ENCODE measurements at places on chromosomes 16 and 17.

DNA sequence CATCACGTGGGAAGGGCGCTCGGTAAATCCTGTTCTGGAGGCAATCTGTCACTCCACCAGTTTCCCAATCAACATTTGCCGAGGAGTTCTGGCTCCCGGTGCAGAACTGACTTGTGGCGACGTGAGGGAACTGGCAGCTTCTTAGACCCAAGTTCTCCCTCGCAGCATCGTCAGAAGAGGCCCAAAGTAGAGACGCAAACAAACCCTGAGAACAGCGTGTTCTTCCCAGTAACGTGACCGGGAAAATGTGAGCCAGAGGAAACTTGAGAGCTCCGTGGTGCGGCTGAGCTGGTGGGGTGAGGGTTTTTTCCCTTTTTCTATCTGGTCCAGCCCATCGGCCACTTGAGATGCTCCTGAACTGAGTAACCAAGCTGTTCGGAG, 158.9 kb upstream of the CACNG5 start:
- no peak for DNase-seq

- no peak for DNase-seq
Observed at GRCh38 chr17:33233811-33234177, 59.3 kb downstream of the ASIC2 start.

GRCh38 chr17:76132574-76133338, 8.3 kb downstream of the FOXJ1 start:
- no peak for DNase-seq

GRCh38 chr16:88758227-88758943, 26.6 kb downstream of the PIEZO1 start:
- DNase-seq, result no peak

DNA sequence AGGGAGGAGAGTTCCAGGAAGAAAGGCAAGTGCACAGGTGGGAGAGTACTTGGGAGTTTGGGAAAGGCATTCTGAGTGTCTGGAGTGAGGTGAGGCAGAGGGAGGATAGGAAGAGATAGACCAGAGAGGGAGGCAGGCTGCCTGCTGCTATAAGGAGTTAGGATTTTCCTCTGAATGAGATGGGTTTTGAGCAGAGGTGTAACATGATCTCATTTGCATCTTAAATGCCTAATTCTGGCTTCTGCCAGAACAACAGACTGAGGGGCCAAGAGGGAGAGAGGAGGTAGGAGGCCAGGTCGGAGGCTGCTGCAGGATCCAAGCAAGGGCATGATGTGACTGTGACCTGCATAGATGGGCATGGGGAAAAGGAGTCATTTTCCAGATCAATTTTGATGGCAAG, 31.5 kb upstream of the IRX6 start:
- no peak for DNase-seq

DNA sequence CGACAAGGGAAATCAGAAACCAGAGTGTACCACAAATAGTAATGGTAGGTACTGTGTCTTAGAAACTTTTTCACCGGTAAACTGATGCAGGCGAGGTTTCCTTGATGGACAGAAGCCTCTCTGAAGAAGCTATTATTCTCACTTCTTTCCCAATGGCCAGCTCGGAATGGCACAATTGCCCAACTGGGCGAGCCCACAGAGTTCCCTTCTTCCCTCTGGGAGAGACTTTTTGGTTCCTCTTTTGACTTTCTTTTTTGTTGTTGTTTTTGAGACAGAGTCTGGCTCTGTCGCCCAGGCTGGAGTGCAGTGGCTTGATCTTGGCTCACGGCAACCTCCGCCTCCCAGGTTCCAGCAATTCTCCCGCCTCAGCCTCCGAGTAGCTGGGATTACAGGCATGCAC, 16.9 kb downstream of the SLC43A2 start:
- DNase-seq, result no peak

- no peak for DNase-seq
Observed at GRCh38 chr17:79541056-79541850, 69.6 kb downstream of the RBFOX3 start.

DNA sequence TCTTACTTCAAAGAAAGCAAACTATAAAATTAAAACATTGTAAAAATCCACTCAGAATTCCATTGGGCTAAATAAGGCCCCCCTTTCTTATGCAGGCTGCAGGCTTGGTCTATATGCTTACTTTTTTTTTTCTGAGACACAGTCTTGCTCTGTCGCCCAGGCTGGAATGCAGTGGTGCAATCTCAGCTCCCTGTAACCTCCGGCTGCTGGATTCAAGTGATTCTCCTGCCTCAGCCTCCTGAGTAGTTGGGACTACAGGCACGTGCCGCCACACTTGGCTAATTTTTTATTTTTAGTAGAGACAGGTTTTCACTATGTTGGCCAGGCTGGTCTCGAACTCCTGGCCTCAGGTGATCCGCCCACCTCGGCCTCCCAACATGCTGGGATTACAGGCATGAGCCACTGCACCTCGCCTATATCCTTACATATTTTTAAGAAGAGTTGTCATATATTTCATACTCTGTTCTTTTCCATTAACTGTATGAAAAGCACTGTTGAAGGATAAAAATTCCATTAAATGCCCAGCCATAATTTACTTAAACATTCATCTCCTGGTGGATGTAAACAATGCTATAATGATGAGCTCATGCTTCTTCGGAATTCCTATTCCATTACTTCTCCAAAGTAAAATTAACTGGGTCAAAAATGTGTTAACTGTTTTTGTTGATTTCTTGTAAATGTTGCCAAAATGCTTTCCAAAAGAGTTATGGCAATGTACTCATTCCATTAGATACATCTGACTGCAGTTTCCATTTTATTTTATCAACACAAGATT, 17.8 kb downstream of the SNN start:
- no peak for DNase-seq

DNA sequence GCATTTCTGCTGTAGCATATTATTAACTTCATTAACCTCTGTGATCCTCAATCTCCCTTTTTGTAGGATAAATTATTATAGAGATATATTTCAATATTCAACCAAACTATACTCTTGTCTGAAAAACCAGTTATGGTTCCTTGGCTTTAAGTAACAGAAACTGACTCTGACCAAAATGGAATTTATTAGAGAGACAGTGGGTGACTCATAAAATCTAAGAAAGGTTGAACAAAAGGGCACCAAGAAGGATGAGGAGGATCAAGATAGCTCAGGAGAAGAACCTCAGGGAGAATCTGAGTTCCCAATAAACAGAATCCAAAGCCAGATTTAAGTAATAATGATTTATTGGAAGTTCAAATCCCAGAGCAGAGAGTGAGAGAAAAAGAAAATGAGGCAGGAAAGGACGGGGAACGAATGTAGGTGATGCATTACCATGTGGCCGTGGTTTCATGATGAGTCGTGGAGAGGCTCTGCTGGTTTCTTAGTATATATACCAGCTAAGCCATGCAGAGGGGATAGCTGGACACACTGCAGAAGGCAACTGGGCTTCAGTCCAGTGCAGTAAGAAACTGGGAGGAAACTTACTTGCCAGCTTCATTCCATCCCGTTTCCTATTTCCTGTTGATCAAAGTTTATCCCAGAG, 151.5 kb upstream of the GOT2 start:
- no peak for DNase-seq

- no peak for DNase-seq
Observed at GRCh38 chr17:34562387-34562786, 17.0 kb upstream of the TMEM132E start.

GRCh38 chr17:8894673-8895578, 27.5 kb upstream of the PIK3R6 start:
- peak; percentile 43 for DNase-seq

DNA sequence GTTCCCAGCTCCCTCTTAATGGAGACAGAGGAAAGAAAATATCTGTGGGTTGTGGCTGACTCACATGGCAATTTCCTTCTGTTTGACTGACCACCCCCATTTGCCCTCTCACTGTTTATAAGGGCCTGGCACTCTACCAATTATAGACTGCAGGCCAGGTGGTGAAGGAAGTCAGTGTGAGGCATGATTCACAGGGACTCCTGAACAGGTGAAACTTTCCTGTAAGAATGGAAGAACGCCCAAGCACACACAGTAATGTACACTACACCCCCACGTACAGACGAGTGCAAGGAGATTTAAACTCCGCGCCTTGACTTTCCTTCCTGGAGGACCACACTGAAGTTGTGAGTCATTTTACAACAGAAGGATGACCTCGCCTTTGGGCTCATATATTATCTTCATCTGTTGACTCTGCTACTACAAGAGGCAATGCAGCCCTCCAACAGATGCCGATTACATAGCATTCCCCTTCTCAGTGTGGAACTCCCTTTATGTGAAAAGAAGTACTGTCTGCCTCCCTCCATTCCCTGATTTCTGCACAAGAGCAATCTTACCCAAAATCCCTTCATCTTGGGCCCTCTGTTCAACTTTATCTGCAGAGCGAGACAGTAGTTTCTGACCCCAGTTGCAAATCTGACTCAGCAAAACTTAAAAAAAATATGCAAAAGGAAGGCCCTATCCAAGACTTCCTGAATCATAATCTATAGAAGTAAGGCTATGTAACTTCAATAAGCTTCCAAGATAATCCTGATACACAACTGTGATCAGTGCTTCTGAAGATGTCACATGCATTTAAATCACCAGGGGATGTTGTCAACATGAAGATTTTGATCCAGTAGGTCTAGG, 163.6 kb downstream of the SHISA6 start:
- DNase-seq, result no peak

- DNase-seq, result no peak
Observed at GRCh38 chr16:50619702-50620491, 61.2 kb downstream of the SNX20 start.

- no peak for DNase-seq
Observed at GRCh38 chr16:86306011-86306644, 204.2 kb upstream of the FOXF1 start.

DNA sequence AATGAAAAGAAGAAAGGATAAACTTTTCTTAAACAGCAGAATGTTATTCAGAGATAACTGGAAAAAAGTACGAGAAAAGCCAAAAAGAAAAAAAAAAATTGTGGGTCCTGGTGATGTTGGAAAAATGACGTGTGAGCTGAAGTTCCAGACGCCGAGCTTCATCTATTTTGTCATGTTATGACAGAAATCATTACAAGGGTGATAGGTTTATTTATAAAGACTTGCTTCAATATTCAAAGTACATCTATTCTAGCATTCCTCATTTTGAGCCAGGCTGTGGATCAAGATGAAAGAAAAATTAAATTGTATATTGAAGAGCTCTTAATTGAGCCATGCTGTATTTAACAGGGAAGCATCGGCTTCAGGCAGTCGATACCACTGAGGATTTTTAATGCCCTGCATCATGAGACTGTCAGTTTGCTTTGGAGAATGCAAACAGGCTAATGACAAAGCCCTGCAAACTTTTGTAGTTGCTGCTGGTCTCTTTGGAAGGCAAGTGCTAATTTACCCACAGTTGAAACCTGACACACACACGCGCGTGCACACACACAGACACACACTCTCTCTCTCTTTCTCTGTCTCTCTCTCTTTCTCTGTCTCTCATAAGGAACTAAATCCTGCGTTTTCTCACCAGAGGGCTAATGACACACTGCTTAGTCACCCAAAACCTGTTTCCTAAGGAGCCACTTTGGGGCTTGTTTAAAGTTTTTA, 110.7 kb downstream of the WWOX start:
- no peak for DNase-seq

- no peak for DNase-seq
Observed at GRCh38 chr16:57657228-57657627, 10.9 kb upstream of the ADGRG3 start.

DNA sequence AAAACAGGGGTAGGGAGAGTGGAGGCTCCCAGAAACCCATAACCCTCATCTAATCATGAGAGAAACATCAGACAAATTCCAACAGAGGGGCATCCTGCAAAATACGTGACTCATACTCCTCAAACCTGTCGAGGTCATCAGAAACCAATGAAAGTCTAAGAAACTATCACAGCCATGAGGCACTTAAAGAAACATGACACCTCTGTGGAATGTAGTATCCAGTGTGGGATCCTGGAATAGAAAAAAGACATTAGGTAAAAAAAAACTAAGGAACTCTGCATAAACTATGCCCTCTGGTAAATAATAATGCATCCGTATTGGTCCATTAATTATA, 16.4 kb downstream of the CDH5 start:
- peak; percentile 85 for DNase-seq

- DNase-seq, result no peak
Observed at GRCh38 chr17:5097101-5097834, 14.4 kb downstream of the ZNF232 start.

GRCh38 chr17:62749926-62750325, 58.2 kb downstream of the MARCHF10 start:
- DNase-seq, result no peak

DNA sequence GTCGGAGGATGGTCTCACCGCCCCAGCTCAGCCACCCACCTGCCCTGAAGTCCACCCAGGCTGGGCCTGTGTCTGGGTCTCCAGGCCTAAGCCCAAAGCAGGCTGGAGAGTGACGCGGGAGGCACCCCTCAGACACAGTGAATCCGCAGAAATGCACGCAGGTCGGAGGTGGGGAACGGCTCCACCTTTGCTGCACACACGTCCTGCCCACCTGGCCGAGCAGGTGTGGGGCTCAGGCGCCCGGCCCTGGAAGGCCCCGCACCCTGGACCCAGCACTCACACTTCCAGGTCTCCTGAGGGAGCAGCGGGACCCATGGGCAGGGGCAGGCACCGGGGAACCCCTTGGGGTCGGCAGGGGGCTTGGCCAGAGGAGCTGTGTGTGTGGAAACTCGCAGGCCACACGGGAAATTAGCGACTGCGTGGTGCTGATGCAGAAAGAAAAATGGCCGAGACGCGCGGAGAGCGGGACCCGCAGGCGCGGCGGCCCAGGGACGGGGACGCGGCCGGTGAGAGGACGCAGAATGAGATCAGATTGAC, 10.7 kb downstream of the CYBC1 start:
- DNase-seq, result no peak

- DNase-seq, result no peak
Observed at GRCh38 chr17:4947010-4947410, 1.3 kb downstream of the PFN1 start.

DNA sequence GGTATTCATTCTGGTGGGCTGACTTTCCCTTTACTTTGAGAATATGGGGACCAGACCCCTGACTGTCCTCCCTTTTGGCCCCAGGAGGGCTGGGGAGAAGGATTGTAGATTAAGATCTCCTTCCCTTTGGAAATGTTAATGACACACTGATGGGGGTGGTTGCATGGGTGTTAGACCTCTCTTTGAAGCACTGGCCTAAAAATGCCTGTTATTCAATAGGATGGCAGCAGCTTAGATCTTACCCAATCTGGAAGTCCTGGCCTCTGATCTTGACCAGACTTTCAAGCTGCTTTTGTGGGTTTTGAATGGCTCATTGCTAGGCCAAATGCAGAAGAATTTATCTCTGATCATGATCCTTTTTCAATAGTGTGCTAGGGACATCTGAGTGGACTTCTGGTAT, 25.7 kb downstream of the MAP3K3 start:
- DNase-seq, result peak; percentile 46

DNA sequence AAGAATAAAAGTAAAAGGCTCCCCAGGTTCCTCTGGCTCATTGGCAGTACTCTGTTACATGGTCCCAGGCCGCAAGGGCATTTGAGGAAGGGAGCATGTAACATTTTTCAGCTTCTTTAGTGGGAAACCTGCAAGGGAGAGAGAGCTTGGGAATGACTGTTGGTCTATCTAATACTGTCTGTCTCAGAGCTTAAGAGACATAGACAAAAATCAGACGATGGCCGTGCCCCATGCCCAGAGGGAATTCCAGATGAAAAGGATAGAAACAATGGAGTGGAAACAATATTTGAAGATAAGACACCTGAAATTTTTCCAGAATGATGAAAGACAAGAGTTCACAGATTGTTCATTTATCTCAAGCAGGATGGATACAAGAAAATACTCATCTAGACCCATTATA, 48.1 kb upstream of the ADORA2B start:
- DNase-seq, result no peak

Data from astrocyte of the cerebellum (primary cell).